DMS79 (cell line): ENCODE measurements at places on chromosomes 16 and 17.

DNA sequence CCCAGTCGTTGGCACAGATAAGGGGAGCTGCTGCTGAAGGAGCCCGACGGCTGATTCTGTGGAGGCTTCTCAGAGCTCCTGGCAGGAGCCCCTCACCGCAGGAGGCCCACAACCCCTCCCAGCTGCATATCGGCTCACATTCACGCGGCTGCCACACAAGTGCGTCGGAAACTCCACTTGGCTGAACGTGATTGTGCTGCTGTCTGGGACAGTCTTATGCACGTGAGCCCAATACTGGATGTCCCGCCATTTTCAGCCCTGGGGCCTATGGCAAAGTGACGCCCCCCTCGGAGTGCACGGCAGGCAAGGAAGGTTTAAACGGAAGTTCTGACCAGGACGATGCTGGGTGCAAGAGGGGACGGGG is 8.7 kb upstream of the PITPNA start:
- no peak for DNase-seq

- DNase-seq: no peak
Observed at GRCh38 chr17:58520843-58521430, 6.5 kb upstream of the MTMR4 start.

DNA sequence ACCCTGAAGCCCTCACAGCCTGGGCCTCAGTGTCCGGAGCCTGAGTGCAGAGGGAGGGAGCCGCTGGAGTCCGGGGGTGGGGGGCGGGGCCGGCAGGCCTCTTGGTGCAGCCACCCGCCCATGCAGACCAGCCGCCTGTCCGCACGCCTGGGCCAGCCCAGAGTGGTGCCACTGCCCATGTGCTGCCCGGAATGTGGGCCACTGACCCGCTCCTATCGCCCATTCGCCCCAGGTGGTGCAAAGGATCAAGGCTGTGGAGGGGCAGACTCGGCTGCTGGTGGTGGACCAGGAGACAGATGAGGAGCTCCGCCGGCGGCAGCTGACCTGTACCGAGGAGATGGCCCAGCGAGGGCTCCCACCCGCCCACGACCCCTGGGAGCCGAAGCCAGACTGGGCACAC is 2.6 kb downstream of the NHERF2 start:
- no peak for DNase-seq

DNA sequence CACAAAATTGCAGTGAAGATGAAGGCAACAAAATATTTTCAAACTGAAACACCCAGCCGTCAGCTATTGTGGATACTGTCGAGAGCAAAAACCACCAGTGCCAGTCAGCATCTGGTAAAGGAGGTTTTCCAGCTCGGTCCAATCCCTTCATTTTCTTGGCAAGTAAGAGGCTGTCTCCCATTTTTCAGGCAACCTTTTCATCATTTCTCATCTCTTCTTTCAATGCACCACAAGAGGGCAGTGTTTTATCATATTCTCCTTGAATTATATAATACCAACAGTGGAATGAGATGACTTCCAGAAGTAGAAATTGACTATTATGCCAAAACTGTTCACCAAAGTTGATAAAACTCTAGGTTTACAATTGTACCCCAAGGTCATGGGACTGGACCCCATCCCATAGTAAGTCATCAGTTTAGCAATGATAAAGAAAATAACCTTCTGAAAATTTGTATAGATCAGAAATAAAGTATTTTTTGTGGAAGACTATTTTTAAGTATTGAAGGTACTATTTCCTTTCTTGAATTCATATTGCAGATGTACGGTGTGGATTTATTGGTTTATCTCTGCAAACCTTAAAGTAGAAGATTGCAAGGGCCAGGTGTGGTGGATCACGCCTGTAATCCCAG is 16.8 kb downstream of the NQO1 start:
- DNase-seq: no peak

DNA sequence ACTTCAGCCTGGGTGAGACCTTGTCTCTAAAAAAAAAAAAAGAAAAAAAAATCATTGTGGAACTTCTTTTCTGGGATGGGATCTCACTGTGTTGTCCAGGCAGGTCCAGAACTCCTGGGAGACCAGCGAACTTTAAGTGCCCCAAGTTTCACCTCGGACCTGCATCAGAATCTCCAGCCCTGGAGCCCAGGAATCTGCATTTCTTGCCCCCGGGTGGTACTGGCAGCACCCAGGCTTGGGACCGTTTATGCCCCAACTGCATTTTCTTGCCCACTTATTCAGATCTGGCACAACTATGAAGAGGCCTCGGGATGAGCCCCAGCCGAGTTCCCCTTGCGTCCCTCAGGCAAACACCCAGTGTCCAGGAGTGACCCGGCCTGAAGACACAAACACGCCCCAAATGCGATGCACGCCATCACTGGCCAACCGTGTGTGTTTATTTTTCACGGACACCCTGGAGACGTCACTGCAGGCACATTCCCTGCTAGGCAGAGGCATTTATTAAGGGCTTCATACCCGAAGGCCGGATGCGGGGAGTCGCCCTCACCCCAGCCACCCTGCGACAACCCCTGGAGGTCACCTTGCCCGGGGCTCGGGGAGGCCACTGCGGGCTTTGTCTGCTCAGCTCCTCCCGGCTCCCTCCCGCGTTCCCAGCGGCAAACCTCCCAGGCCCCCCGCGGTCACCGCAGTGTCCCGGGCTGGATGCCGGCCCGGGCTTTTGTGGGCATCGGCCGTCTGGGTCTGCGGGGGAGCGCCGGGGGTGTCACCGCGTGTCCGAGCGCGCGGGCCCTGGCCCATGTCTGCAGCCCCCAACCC is 684 bp upstream of the SPIRE2 start:
- no peak for DNase-seq
